HS-5 (cell line): ENCODE measurements at places on chromosomes 13 and 19.

DNA sequence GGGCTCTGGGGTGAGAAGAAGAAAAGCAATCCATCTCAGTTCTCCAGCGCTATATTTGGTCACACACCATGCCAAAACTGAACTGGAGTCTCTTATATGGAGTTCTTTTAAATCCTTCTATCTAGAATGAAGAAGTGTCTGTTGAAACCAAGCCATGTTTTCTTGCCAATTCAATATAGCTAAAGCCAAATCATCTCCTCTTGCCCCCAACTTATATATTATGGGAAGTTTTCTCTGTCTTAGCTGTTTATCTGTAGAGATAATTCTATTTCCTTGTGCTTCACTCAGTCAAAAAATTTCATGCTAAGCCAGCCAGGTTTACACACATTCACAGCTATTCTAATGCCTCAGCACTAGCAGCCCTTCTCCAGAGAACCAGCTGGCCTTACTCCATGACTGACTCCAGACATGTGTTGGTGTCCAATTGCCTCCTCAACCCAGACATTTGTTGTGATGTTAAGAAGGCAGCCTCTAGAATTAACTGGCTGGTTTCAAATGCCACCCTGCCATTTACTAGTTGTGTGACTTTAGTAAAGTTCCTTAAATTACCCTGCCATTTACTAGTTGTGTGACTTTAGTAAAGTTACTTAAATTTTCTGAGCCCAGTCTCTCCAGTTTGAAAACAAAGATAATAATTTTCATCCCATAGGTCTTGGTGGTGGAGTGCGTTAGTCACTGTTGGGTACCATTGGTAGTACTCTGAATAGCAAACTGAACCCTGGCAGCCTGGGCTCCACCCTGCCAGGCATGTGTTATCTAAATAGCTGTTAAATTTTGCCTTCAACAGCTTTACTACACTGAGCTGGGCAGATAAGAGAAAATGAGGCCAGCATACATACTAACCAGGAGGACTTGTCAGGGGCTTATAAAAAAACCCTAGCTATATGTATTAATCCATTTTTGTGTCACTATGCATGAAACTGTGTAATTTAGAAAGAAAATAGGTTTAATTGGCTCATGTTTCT is 525.1 kb downstream of the LMO7 start:
- DNase-seq = no peak

- DNase-seq = no peak
Measured at GRCh38 chr13:53775807-53776206, 747.2 kb downstream of the OLFM4 start.

DNA sequence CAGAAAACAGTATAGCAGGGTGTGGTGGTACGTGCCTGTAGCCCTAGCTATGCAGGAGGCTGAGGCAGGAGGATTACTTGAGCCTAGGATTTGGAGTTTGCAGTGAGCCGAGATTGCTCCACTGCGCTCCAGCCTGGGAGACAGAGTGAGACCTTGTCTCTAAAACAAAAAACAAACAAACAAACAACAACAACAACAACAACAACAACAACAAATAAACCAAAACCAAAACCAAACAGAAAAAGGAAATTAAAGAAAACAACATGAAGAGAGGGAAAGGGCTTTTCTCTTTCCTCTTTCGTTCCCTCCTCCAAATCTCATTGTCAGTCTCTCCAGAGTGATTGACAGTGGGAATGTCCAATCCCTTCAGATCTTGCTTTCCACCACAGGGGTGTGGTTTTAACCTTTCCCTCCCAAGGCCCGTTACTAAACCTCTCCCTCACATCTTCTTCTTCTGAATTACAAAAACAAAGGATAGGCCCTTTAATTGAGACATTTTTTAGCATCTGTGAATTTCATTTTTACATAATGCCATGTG is 341.2 kb downstream of the HS6ST3 start:
- no peak for DNase-seq

DNA sequence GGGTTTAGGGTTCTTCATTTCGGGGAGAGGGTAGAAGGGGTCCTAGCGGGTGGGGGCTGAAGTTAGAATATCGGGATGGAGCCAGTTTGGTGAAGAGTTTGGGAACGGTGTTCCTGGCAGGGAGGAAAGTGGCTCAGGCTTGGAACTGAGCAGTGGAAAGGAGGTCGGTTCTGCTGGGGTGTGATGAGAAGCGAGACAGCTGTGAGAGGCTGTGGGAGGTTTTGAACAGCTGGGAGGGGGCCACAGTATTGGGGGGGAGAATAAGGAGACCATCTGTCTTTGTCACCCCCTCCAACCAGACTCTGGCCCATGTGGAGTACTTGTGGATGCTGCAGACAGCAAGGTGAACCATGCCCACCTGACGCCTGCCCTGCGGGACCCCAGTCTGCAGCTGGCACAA is 1.0 kb upstream of the TM6SF2 start:
- DNase-seq = no peak

DNA sequence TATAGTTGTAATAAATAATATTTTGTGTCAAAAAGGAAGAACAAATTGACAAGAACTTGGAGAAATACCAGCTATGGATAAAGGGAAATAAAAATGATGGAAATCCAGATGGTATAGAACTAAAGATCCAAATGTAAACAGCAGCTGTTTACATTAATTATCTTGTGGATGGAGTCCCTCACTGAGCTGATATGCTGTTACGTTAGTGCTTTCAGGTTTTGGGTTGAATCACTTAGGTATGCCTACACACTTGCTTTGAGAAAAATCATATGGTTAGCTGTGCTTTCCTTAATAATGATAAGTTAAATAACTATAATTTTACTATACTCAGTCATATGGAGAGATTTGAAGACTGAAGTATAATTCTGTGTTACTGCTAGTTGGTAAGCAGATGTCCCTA is 27.7 kb downstream of the WASF3 start:
- no peak for DNase-seq

DNA sequence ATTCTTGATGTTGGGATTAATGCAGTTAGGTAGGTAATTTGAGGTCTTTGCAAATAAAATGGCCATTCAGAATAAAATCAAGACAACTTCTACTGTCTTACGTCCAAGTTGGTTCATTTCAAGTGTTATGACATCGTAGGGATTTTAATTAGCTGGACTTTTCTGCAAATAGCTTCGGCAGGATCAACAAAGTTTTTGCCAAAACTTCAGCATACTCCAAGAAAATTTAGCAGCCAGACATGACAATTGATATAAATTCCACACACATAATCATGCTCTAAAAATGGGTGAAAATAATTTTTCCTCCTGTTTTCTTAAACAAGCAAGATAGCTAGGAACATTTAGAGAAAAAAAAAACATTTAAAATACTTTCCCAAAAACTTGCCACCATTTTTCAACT is 158.8 kb downstream of the RGCC start:
- DNase-seq = no peak

- no peak for DNase-seq
Measured at GRCh38 chr13:20217168-20217567, 15.0 kb downstream of the GJB6 start.

- DNase-seq = no peak
Measured at GRCh38 chr19:24098359-24098758, 11.4 kb downstream of the ZNF254 start.

- DNase-seq = no peak
Measured at GRCh38 chr13:98279473-98280175, 102.6 kb upstream of the RNF113B start.

DNA sequence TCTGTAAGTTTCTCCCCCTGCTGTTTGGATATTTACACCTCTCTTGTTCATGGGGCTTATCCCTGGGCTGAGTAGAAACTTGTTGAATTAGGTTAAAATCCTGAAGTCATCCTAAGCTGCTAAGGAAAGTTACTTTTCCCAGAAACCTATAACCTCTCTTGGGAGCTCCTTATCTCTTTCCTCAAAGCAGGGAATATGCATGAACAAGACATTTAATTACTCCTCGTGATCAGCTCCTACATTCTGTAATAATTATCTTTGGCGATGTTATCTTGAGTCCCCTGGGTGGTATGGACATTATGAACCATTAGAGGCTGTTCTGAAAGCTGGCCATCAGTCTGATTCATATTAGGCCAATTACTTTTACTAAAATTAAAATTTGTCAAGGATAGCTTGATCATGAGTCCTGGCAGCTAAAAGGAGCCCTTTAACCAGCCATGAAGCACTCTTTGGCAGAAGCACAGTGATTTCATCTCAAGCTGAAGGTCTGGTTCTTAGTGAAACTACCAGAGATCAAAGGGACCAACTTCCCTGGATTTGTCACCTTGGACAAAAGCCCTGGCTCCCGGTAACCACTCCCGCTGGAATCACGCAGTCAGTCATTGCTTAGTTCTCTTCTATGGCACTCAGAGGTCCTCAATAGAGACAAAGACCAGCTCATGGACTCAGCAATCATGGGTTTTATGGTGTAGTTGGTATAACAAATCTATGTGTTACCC is 811.8 kb downstream of the UQCRFS1 start:
- no peak for DNase-seq
